ENCODE measurements at places on chromosomes 16 and 17. TPM values are rescaled to one million over a fixed set of nuclear protein-coding genes. Genes with fewer than 3 reads are reported as not detected.
A peak's percentile ranks its signal among the peaks of the same experiment; 100 is the strongest.

- no peak overlapping the region for H3K4me3 ChIP-seq
- peaks cover 5% of the 10 kb centered on the region for H3K36me3 ChIP-seq
- no peaks in the 10 kb centered on the region for H3K27me3 ChIP-seq
Measured at GRCh38 chr16:17224879-17225281, 245.9 kb downstream of the XYLT1 start.

- H3K4me3 ChIP-seq, result no peak overlapping the region
- H3K27me3 ChIP-seq, result peaks cover 81% of the 10 kb centered on the region
- H3K4me1 ChIP-seq, result no peaks in the 10 kb centered on the region
- H3K36me3 ChIP-seq, result no peaks in the 10 kb centered on the region
- no peak for DNase-seq
Measured at GRCh38 chr17:33725675-33726271, 432.7 kb upstream of the ASIC2 start.

- H3K27ac ChIP-seq, result peak overlapping the region; percentile 76
- H3K36me3 ChIP-seq, result peaks cover 29% of the 10 kb centered on the region
- H3K4me1 ChIP-seq, result peaks cover 54% of the 10 kb centered on the region
Measured at GRCh38 chr17:57257195-57257894, 1.0 kb downstream of the MSI2 start.

DNA sequence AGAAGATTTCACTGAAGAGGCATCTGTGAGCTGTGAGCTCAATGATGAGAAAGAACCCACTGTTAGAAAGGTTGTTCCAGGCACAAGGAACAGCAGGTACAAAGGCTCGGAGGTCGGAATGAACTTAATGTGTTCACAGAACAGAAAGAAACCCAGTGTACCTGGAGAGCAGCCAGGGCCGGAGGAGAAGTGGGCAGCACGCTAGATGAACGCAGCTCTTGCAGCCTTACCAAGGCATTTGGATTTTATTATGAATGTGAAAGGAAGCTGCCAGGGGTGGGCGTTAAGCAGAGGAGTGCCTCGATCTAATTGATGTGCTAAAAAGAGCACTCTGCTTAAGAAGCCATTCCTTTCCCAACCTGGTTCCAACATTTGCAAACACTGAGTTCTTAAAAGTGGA is 19.0 kb downstream of the EEF2K start:
- peaks cover 7% of the 10 kb centered on the region for H3K4me1 ChIP-seq
- H3K27me3 ChIP-seq, result no peaks in the 10 kb centered on the region

The KRT12 gene
- total RNA-seq, result not detected

The TBC1D28 gene
- not detected for total RNA-seq
